ENCODE measurements at places on chromosomes 16 and 17. TPM values are rescaled to one million over a fixed set of nuclear protein-coding genes. Genes with fewer than 3 reads are reported as not detected.
A peak's percentile ranks its signal among the peaks of the same experiment; 100 is the strongest.

DNA sequence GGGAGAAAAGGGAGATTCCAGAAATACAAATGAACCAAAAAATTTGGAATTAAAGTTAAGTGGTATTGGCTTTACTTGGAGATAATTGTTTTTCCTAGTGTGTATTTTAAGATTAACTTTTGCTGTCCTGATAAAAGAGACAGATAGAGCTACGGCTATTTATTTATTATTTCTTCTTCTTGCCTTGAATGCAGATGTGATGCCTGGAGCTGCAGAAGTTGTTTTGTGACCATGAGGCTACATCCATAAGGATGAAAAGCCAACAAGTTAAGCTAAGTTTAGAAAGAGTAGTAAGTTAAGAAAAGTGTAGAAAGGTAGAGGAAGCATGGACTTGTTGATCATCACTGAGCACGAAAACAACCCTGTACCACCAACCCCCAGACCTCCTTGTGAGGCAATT, 41.7 kb downstream of the SOX9 start:
- DNase-seq, result no peak

- no peak for DNase-seq
Measured at GRCh38 chr17:38899421-38899820, 26.0 kb upstream of the LASP1NB start.

- DNase-seq, result peak; percentile 33
Measured at GRCh38 chr17:8628609-8629169, 1.8 kb downstream of the MYH10 start.

GRCh38 chr16:84758627-84759026, 58.8 kb downstream of the USP10 start:
- no peak for DNase-seq

- no peak for DNase-seq
Measured at GRCh38 chr16:15735610-15736009, 85.6 kb downstream of the NDE1 start.

GRCh38 chr16:70712942-70713341, 27.1 kb upstream of the MTSS2 start:
- DNase-seq, result no peak

DNA sequence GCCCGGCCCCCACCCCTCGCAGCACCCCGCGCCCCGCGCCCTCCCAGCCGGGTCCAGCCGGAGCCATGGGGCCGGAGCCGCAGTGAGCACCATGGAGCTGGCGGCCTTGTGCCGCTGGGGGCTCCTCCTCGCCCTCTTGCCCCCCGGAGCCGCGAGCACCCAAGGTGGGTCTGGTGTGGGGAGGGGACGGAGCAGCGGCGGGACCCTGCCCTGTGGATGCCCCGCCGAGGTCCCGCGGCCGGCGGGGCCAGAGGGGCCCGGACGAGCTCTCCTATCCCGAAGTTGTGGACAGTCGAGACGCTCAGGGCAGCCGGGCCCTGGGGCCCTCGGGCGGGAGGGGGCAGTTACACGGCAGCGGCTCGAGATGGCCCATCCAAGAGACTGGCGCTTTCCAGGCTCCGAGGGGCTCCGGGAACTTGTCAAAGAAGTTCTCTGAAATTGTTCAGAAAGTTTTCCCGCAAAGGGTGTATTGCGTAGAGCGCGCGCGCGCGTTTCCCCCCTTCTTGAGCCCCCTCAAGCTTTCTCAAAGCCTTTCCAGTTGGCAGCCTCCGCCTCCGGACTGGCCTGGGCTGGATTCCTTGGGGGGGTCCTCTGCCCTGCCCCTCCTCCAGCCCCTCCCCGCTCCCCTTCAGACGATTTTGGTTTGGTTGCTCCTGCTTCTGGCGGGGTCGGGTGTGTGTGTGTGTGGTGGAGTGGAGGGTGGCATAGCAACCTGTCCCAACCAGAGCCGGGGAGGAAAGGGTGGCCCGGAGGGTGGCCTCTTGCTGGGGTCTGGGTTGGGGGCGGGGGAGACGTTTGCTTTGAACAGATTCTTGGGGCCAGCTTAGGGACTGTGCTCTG, 504 bp downstream of the ERBB2 start:
- no peak for DNase-seq

DNA sequence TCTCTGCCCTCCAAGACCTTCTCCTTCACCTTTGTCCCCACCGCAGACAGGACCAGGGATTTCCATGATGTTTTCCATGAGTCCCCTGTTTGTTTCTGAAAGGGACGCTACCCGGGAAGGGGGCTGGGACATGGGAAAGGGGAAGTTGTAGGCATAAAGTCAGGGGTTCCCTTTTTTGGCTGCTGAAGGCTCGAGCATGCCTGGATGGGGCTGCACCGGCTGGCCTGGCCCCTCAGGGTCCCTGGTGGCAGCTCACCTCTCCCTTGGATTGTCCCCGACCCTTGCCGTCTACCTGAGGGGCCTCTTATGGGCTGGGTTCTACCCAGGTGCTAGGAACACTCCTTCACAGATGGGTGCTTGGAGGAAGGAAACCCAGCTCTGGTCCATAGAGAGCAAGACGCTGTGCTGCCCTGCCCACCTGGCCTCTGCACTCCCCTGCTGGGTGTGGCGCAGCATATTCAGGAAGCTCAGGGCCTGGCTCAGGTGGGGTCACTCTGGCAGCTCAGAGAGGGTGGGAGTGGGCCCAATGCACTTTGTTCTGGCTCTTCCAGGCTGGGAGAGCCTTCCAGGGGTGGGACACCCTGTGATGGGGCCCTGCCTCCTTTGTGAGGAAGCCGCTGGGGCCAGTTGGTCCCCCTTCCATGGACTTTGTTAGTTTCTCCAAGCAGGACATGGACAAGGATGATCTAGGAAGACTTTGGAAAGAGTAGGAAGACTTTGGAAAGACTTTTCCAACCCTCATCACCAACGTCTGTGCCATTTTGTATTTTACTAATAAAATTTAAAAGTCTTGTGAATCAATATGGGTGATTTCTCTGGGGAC, 12.2 kb downstream of the CX3CL1 start:
- DNase-seq, result peak; percentile 97

DNA sequence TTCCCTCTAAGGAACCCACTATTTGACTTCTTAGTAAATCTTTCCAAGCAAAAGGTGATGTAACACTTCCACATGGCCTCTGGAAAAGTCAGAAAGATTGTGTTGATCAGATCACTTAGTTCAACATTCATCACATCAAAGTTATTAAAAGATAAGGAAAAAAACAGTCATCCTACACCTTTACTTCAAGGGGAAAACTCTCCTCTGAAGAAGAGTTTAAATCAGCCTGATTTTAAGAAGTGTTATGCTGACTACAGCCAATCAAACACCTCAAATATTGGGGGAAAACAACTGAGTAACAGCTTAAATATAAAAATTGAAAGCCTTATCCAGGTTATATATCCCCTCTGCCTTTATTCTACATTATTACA, 19.6 kb upstream of the COPRS start:
- no peak for DNase-seq

DNA sequence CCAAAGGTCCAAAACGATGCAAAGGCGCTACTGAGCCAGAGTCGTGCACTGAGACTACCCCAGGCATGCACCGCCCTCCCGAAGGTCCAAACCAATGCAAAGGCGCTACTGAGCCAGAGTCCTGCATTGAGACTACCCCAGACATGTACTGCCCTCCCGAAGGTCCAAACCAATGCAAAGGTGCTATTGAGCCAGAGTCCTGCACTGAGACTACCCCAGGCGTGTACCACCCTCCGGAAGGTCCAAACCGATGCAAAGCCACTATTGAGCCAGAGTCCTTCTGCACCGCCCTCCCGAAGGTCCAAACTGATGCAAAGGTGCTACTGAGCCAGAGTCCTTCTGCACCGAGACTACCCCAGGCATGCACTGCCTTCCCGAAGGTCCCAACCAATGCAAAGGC, 27.1 kb downstream of the SLC43A2 start:
- DNase-seq, result no peak

DNA sequence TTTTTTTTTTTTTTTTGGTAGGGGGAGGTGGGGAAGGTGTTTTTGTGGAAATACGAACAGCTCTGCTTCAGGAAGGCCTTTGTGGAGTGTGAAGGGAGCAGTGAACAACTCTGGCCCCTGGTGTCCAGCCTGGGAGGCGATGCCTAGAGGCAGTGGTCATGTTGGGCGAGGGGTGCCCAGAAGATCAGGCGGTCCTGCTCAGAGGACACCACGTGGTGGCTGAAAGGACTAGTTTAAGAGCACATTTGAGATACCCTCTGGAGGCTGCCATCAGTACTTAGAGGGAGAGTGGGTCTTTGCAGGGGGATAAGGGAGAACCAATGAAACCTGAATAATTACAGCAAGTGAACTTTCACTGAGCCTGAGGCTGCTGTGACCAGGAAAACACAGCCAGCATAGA, 40.1 kb upstream of the RHOT1 start:
- DNase-seq, result no peak

GRCh38 chr16:3882531-3882930, 2.0 kb upstream of the CREBBP start:
- no peak for DNase-seq

- no peak for DNase-seq
Measured at GRCh38 chr16:82317411-82318167, 147.6 kb upstream of the MPHOSPH6 start.

DNA sequence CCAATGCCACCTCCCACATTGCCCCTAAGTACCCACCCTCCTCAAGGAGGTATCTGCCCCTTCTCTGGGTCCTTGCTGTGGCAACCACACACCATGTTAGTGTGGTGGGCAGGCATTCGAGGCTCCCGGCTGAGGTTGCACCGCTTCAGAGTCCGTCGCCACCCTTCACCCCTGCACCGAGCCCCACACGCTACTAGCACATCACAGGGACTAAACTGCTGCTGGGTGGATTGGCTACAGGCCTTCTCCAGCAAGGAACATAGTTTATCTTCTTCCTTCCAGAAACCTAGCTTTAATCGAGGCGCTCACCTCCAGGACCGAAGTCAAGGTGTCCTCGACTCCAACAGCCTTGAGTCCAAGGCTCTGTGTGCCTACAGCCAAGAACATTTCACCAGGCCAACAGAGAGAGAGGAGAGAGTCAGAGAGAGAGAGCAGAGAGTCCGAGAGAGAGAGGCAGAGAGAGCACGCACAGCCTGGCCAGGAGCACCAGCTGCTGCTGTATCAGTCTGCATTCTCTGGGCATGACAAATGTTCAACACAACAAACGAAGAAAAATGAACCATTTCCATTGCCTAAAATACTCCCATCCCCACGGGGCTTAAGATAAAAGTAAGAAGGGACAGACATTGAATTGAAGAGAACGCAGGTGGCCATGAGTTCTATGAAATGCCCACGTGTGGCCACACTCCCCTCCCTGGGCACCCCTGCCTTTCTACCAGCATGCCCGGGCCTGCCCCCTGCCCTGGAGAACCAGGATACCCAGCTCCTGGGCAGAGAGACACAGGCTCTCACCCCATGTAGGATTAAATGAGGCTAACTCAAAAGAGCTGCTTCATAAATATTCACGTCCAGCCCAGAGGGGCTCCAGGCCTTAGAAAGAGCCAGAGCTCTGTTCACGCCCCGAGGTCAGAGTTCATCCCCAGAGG, 94.9 kb downstream of the RBFOX3 start:
- DNase-seq, result no peak

GRCh38 chr16:84928679-84929420, 82.5 kb downstream of the ZDHHC7 start:
- DNase-seq, result peak; percentile 22

- DNase-seq, result peak; percentile 89
Measured at GRCh38 chr16:85448557-85449190, 164.4 kb upstream of the GSE1 start.

DNA sequence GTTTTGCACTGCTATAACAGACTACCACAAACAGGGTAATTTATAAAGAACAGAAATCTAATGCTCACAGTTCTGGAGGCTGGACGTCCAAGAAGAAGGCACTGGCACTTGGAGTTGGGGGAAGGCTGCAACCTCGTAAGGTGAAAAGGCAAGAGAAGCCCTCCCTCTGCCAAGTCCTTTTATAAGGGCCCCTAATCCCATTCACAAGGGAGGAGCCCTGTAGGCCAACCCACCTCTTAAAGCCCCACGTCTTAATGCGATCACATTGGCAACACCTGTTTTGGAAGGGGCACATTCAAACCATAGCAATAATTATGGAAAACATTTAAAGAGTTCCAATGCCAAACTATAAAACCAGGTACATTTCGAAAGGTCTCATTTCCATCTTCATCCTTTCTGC, 5.2 kb downstream of the PKD1L3 start:
- no peak for DNase-seq

- peak; percentile 45 for DNase-seq
Measured at GRCh38 chr16:75256059-75256571, 4.7 kb upstream of the BCAR1 start.

DNA sequence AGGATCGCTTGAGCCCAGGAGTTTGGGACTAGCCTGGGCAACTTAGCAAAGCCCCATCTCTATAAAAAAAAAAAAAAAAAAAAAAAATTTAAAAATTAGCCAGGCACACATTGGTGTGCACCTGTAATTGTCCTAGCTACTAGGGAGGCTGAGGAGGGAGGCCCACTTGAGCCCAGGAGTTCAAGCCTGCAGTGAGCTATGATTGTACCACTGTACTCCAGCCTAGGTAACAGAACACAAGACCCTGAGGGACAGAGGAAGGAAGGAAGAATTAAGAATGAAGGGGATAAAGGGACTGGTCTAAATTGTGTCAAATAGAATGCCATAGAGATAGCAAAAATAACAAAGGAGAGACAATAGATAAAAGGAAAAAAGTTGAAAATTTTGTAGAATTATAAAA, 102.8 kb downstream of the TRIM37 start:
- DNase-seq, result no peak

- no peak for DNase-seq
Measured at GRCh38 chr17:46178550-46179214, 14.5 kb downstream of the KANSL1 start.

DNA sequence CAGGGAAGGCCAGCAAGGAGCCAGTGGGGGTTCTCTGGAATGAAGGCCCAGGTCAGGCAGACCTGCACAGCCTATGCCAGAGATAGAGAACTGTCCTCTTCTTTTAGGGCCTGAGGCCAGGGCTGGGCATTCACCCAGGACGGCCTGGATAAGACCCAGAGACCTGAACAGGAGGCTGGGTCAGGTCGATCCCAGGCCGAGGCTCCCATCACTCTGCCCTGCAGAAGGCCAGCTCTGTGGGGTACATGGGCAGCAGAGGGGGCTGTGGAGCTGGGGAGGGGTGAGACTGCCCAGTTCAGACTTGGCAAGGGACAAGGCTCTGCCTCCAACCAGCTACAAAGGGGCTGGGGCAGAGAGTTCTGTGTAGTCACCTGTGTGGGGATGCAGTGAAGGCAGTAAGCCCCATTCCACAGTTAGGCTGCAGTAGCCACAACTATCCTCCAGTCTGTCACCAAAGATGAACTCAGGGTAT, 14.6 kb downstream of the HSD11B2 start:
- no peak for DNase-seq

TRIM25 gene
- polyA plus RNA-seq, result 48.5 TPM

XAF1 gene
- polyA plus RNA-seq, result 70.4 TPM

PKMYT1 gene
- 11.0 TPM for polyA plus RNA-seq

PRR35 gene
- polyA plus RNA-seq, result not detected

HYDIN gene
- polyA plus RNA-seq, result 3.2 TPM

TRIM16 gene
- polyA plus RNA-seq, result 33.5 TPM

CHRNE gene
- polyA plus RNA-seq, result 0.37 TPM
